Occipital lobe (tissue), 3 donors: ENCODE measurements at places on chromosomes 3 and 15. TPM values are rescaled to one million over a fixed set of nuclear protein-coding genes. Genes with fewer than 3 reads are reported as not detected.

Gene SPINK8
- total RNA-seq: not detected

Gene ZNF280D
- 159 TPM for total RNA-seq

Gene FAM131A
- total RNA-seq: 61.6 TPM

Gene ROBO1
- 156 TPM for total RNA-seq

Gene CERS3
- total RNA-seq: 1.1 TPM

Gene ZNF662
- total RNA-seq: 20.4 TPM

Gene GOLGA8G
- not detected for total RNA-seq

Gene APOD
- 3.6 TPM for total RNA-seq

Gene SCAANT1
- total RNA-seq: not detected

Gene STAB1
- 14.8 TPM for total RNA-seq

Gene MORC1
- total RNA-seq: 0.31 TPM

Gene SLCO3A1
- 9.8 TPM for total RNA-seq

Gene RMDN3
- total RNA-seq: 15.0 TPM

Gene LINGO1
- total RNA-seq: 45.7 TPM

Gene LRRC15
- total RNA-seq: not detected

Gene GOLGA8F
- not detected for total RNA-seq

Gene CSK
- 24.0 TPM for total RNA-seq

Gene ARMC8
- 85.6 TPM for total RNA-seq

Gene SENP2
- 43.5 TPM for total RNA-seq

Gene MTMR10
- 13.4 TPM for total RNA-seq

Gene RHOV
- 10.8 TPM for total RNA-seq

Gene CHL1
- total RNA-seq: 954 TPM

Gene CA12
- 8.7 TPM for total RNA-seq

Gene ITIH3
- 0.16 TPM for total RNA-seq

Gene MINDY4B
- not detected for total RNA-seq

Gene MB21D2
- total RNA-seq: 61.9 TPM

Gene MON1A
- total RNA-seq: 16.8 TPM

Gene C3orf22
- not detected for total RNA-seq

Gene RAB6B
- 52.6 TPM for total RNA-seq

Gene ZBED2
- total RNA-seq: not detected

Gene TPRA1
- total RNA-seq: 18.6 TPM

Gene PLD1
- 6.6 TPM for total RNA-seq

Gene ACAN
- 0.47 TPM for total RNA-seq

Gene CCDC13
- total RNA-seq: 3.6 TPM

Gene SECISBP2L
- total RNA-seq: 85.0 TPM

Gene GXYLT2
- 4.7 TPM for total RNA-seq

Gene PSMD2
- 244 TPM for total RNA-seq

Gene THAP10
- total RNA-seq: 4.4 TPM

Gene ACKR4
- total RNA-seq: 0.16 TPM

Gene GOLGA6L4
- total RNA-seq: 3.4 TPM

Gene CAND2
- 14.5 TPM for total RNA-seq

Gene PPP1R14D
- total RNA-seq: not detected

Gene RFTN1
- total RNA-seq: 6.4 TPM

Gene OR5K2
- total RNA-seq: not detected
